ENCODE measurements at places on chromosomes 4 and X. TPM values are rescaled to one million over a fixed set of nuclear protein-coding genes. Genes with fewer than 3 reads are reported as not detected.

The ANOS1 gene
- total RNA-seq, result 7.9 TPM

The VCX2 gene
- total RNA-seq, result not detected

The GLRA2 gene
- not detected for total RNA-seq

The KLF8 gene
- 3.1 TPM for total RNA-seq

The DHRSX gene
- total RNA-seq, result 18.9 TPM

The PTPN13 gene
- 91.1 TPM for total RNA-seq

The ADH1A gene
- not detected for total RNA-seq

The SMAD1 gene
- total RNA-seq, result 16.4 TPM

The P2RY4 gene
- total RNA-seq, result not detected

Data from uterine smooth muscle cell (primary cell).